ENCODE measurements at places on chromosomes 12 and 14. TPM values are rescaled to one million over a fixed set of nuclear protein-coding genes. Genes with fewer than 3 reads are reported as not detected.

Gene PLEKHG7
- total RNA-seq, result 0.06 TPM

Gene MYF5
- not detected for total RNA-seq

Gene TSPAN11
- 0.44 TPM for total RNA-seq

Gene SLC17A8
- total RNA-seq, result not detected

Gene ITGB7
- total RNA-seq, result not detected

Gene MGST1
- 774 TPM for total RNA-seq

Gene ACAD10
- 21.3 TPM for total RNA-seq

Gene C12orf60
- total RNA-seq, result 1.8 TPM

Gene GLIPR1L2
- total RNA-seq, result 3.3 TPM

Gene LRTM2
- not detected for total RNA-seq

Gene ACOT6
- total RNA-seq, result not detected

Gene SYNE3
- total RNA-seq, result 34.0 TPM

All from cardiac ventricle fibroblast (primary cell).